Activated T-cell treated with anti-CD3 and anti-CD28 coated beads, Interleukin-2, amount 50 U/mL, for 72 hours (primary cell): ENCODE measurements at places on chromosomes 6 and 20.

GRCh38 chr6:136324686-136325380 lies 35.2 kb upstream of the BCLAF1 start:
- no peaks in the 10 kb centered on the region for H3K4me1 ChIP-seq
- no peaks in the 10 kb centered on the region for H3K27me3 ChIP-seq
- no peaks in the 10 kb centered on the region for H3K36me3 ChIP-seq
- no peak for DNase-seq

- H3K27ac ChIP-seq: no peak overlapping the region
- no peaks in the 10 kb centered on the region for H3K4me1 ChIP-seq
- no peak for DNase-seq
- H3K27me3 ChIP-seq: no peaks in the 10 kb centered on the region
Measured at GRCh38 chr20:61930776-61931475, 134.8 kb downstream of the TAF4 start.

GRCh38 chr6:8017276-8017701 lies 46.9 kb downstream of the BLOC1S5 start:
- peak; percentile 8 for DNase-seq
- peak overlapping the region; percentile 99 for H3K27ac ChIP-seq
- H3K4me1 ChIP-seq: no peaks in the 10 kb centered on the region
- no peaks in the 10 kb centered on the region for H3K27me3 ChIP-seq
- peak overlapping the region; percentile 89 for H3K4me3 ChIP-seq

- H3K27me3 ChIP-seq: peaks cover 34% of the 10 kb centered on the region
- H3K4me1 ChIP-seq: peaks cover 4% of the 10 kb centered on the region
- no peak overlapping the region for H3K27ac ChIP-seq
- H3K4me3 ChIP-seq: no peak overlapping the region
- H3K36me3 ChIP-seq: no peaks in the 10 kb centered on the region
Measured at GRCh38 chr6:30149234-30149633, 11.8 kb downstream of the TRIM10 start.

DNA sequence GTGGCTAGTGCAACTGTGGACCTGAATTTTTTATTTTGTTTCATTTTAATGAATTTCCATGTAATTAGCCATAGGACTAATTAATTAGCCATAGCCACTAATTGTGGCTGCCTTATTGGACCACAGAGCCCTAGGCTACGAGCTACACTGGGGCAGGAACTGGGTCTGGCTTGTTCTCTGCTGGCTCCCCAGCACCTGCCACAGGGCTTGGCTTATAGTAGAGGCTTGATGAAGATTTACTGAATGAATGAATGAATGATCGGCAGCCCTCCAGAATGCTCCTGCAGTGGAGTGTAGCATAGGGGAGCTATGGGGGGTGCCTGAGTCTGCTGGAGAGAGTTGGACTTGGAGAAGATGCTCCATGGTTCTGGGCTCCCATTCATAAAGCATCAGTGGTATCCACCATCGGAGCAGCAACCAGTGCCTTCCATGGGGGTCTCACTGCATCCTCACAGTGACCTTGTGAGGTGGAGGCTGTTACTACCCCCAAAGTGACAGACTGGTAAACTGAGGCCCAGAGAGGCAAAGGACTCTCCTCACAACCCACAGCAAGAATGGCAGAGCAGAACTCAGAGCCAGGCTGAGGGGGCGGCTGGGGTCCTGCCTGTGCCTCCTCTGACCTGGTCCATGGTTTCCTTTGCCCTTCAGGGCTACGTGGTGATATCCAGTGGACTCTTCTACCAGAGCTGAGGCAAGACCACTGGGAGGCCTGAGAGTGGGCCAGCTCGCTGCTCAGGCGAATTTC lies 8.6 kb upstream of the BPIFB6 start:
- no peak for DNase-seq
- no peaks in the 10 kb centered on the region for H3K36me3 ChIP-seq
- H3K27me3 ChIP-seq: no peaks in the 10 kb centered on the region
- H3K4me1 ChIP-seq: no peaks in the 10 kb centered on the region

DNA sequence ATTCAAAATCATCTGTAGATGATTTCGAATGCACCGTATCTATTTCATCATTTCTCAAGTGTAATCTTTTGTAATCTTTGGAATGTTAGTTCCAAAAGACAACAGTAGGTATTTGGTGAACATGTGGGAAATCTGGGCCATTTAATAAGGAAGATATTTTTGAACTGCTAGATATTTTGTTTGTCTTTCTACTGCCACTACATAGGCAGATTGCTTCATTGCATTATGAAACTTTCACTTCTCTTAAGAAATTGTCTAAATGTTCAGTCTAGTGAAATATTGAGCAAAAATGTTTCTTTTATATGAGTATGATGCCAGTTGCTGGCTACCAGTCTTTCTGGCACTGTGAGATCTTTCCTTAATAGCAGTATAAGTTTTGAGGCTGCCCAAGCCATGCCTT lies 527.8 kb upstream of the RNF217 start:
- H3K27me3 ChIP-seq: no peaks in the 10 kb centered on the region
- peaks cover 1% of the 10 kb centered on the region for H3K36me3 ChIP-seq
- H3K4me3 ChIP-seq: no peak overlapping the region

- H3K27me3 ChIP-seq: no peaks in the 10 kb centered on the region
- no peak overlapping the region for H3K4me3 ChIP-seq
Measured at GRCh38 chr20:35842361-35842760, 70.5 kb downstream of the PHF20 start.

- no peaks in the 10 kb centered on the region for H3K27me3 ChIP-seq
- peaks cover 32% of the 10 kb centered on the region for H3K4me1 ChIP-seq
- no peak overlapping the region for H3K27ac ChIP-seq
- no peaks in the 10 kb centered on the region for H3K36me3 ChIP-seq
- DNase-seq: no peak
- no peak overlapping the region for H3K4me3 ChIP-seq
Measured at GRCh38 chr6:41712651-41713103, 22.7 kb downstream of the TFEB start.

- DNase-seq: no peak
- H3K4me3 ChIP-seq: no peak overlapping the region
- no peak overlapping the region for H3K27ac ChIP-seq
- peaks cover 5% of the 10 kb centered on the region for H3K4me1 ChIP-seq
- H3K27me3 ChIP-seq: peaks cover 8% of the 10 kb centered on the region
Measured at GRCh38 chr20:25064561-25065071, 6.7 kb upstream of the ACSS1 start.

DNA sequence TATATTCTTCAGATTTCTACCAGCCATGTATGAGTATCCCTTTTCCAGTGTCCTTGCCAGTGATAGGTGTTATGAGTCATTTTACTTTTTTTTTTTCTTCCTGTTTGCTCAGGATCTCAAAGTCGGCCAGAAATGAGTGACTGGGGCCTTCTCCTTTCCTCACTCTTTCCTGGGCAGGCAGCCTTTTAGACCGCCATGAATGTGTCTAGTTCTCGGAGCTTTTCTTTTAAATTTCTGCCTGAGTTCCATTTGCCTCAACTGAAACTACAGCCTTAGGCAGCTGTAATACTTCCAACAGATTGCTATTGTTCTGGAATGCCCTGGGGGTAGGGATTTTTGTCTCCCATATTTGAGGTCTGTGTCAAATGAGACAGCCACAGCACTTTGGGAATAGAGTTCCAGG lies 83.7 kb downstream of the STXBP5 start:
- no peak overlapping the region for H3K4me3 ChIP-seq
- no peaks in the 10 kb centered on the region for H3K27me3 ChIP-seq
- H3K4me1 ChIP-seq: peaks cover 19% of the 10 kb centered on the region

- no peak overlapping the region for H3K4me3 ChIP-seq
- no peak overlapping the region for H3K27ac ChIP-seq
Measured at GRCh38 chr6:1500913-1501312, 108.8 kb upstream of the FOXC1 start.

DNA sequence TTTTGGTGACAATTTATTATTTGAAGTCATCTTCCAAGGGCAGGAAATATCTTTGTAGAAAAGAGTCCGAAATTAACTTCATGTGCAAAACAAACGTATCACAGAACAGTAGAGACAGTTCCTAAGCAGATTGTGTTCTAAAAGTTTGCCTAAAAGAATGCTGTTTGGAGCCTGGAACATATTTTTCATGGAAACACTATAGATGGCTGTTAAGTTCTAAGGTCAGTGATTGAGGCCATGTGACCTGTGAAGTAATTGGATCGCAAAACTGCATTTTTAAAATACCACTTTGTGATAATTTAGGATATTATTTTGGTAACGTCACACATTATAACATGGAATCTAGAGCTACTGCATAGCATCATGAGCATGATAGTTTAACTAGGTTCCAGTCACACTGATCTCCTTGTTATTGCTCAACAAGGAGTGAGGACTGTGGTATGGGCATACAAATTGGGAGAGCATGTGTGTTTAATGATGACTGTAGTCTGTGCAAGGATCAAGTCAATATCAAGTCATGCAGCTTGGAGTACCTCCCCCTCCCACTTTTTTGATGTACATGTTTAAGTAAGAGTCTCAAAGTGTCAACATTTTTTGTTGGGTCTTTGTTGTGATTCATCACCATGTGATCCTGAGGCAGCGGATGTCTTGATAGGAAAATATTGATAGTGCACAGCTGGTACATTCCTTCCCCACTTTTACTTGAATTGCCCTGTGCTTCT lies 609.3 kb upstream of the CITED2 start:
- H3K36me3 ChIP-seq: no peaks in the 10 kb centered on the region
- H3K4me3 ChIP-seq: no peak overlapping the region
- H3K27me3 ChIP-seq: no peaks in the 10 kb centered on the region
- no peak for DNase-seq
- no peak overlapping the region for H3K27ac ChIP-seq

DNA sequence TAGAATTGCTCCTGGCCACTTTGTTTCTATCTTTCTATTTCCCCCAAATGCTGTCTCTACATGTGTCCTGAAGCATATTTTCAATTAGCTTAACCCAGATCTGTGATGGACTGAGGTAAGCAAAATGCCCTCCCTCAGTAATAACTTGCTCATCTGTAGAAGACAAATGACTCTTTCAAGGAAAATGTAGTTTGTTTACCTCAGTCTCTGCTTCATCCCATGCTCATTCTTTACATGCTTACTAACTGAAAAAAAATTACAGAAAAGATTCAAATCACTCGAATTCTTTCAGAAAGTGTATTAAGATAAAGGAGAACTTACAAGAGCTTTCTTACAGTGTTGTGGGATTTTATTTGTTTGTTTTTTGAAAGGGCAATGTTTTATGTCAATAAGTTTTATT lies 531.1 kb downstream of the LMBRD1 start:
- DNase-seq: no peak
- no peak overlapping the region for H3K27ac ChIP-seq
- no peaks in the 10 kb centered on the region for H3K27me3 ChIP-seq
- no peaks in the 10 kb centered on the region for H3K4me1 ChIP-seq

- H3K27ac ChIP-seq: no peak overlapping the region
- H3K36me3 ChIP-seq: no peaks in the 10 kb centered on the region
- peaks cover 11% of the 10 kb centered on the region for H3K27me3 ChIP-seq
- DNase-seq: no peak
- peaks cover 69% of the 10 kb centered on the region for H3K4me1 ChIP-seq
Measured at GRCh38 chr20:46000262-46000996, 8.3 kb upstream of the MMP9 start.

DNA sequence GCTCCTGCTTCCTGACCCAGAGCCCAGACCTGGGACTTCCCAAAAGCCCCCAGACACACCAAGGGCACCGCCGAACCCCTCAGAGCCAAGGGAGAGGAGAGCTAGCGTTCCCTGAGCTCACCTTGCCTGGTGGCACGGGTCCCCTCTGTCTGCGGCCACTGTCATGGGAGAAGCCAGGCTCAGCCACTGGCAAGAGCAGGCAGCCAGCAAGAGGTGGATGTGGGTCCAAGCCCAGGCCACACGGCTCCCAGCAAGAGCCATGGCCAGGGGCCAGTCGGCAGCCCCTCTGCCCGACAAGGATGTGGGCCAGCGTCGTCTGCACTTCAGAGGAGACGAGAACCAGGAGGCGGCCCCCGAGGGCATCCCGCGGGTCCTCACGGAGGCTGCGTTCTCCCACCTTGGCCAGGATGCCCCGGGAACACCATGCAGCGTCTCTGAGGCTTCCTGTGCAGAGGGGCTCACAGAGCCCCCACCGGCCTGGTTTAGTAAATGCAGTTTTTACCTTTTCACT lies 2.2 kb upstream of the PPDPF start:
- H3K4me3 ChIP-seq: peak overlapping the region; percentile 42
- DNase-seq: no peak
- H3K27ac ChIP-seq: no peak overlapping the region
- H3K27me3 ChIP-seq: peaks cover 7% of the 10 kb centered on the region

DNA sequence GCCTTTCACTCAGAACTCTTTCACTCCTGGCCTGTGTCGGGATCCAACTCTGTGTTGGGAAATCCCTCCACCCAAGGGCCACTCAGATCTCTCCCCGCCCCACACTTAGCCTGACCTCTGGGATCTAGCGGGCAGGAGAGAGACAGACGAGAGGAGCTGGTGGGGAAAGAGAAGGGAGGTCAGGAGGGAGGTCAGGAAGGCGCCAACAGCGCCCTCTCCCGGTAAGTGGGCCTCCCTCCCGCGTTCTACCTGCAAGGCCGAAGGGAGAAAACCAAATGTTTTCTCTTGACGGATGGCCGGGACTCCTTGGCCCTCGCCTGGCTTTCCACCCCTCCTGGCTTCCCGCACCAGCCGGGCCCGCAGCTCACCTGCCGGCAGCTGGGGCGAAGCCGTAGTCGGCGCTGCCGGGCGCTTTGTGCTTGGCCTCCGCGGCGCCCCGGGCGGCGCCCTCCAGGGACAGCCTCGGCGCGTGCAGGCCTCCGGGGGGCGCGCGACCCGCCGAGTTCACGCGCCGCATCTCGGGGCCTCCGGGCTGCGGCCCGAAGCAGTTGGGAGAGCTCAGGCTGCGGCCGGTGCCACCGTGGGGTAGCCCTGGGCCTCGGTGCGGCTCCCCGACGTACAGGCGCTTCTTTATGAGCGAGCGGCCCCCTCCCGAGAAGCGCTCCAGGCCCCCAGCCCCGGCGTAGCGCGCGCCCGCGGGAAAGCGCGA lies 38.2 kb downstream of the C6orf132 start:
- H3K27ac ChIP-seq: peak overlapping the region; percentile 89
- H3K4me1 ChIP-seq: peaks cover 45% of the 10 kb centered on the region
- H3K36me3 ChIP-seq: peaks cover 2% of the 10 kb centered on the region
- peak overlapping the region; percentile 86 for H3K4me3 ChIP-seq

DNA sequence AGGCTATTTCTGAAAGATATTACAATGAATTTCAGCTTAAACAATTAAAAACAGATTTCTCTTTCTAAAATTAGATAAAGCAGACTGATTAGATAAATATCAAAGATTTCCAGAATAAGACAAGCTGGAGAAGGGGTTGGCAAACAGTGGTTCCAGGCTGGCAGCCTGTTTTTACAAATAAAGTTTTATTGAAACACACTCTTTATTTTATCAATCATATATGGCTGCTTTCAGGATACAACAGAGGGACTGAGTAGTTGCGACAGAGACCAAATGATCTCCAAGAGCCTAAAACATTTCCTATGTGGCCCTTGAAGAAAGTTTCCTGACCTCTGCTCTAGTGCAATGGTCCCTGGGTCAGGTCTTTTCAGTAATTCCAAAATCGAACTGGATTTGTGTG lies 65.6 kb upstream of the IYD start:
- H3K27me3 ChIP-seq: peaks cover 58% of the 10 kb centered on the region
- no peak for DNase-seq
- no peak overlapping the region for H3K27ac ChIP-seq

- H3K36me3 ChIP-seq: peaks cover 3% of the 10 kb centered on the region
- H3K4me1 ChIP-seq: peaks cover 9% of the 10 kb centered on the region
- H3K4me3 ChIP-seq: no peak overlapping the region
- peak; percentile 31 for DNase-seq
- no peak overlapping the region for H3K27ac ChIP-seq
Measured at GRCh38 chr6:93423542-93423941, 4.2 kb upstream of the EPHA7 start.

GRCh38 chr20:17504898-17505635 lies 26.1 kb downstream of the BFSP1 start:
- H3K27ac ChIP-seq: peak overlapping the region; percentile 59
- H3K4me1 ChIP-seq: peaks cover 43% of the 10 kb centered on the region
- H3K4me3 ChIP-seq: peak overlapping the region; percentile 96
- no peaks in the 10 kb centered on the region for H3K36me3 ChIP-seq
- no peaks in the 10 kb centered on the region for H3K27me3 ChIP-seq
